Choroid plexus epithelial cell (primary cell): ENCODE measurements at places on chromosomes 12 and 14.

GRCh38 chr14:77204459-77204771, 22.8 kb downstream of the TMEM63C start:
- DNase-seq, result no peak

DNA sequence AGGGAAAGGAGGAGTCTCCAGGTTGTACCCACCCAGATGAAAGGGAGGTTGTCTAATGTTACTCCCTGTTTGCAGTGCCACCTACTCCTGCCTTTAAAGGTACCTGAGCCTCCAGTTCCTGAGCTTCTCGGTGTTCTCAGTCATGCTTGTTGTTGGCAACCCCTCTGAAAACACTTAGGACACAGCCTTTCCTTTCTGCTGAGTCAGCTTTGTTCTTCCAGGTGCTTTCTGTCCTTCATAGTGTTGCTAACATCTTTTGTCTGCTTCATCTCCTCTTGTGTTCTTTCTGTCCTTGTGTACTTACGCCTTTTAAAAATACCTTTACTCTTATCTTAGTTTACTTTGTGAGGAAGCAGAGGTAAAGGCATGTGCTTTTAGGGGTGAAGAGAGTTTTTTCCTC, 97.0 kb upstream of the NEDD1 start:
- DNase-seq, result no peak

- DNase-seq, result peak; percentile 75
These were observed 28.1 kb downstream of the MSRB3 start for GRCh38 chr12:65306366-65307168.

GRCh38 chr14:29264865-29265264, 498.3 kb downstream of the FOXG1 start:
- DNase-seq, result no peak

DNA sequence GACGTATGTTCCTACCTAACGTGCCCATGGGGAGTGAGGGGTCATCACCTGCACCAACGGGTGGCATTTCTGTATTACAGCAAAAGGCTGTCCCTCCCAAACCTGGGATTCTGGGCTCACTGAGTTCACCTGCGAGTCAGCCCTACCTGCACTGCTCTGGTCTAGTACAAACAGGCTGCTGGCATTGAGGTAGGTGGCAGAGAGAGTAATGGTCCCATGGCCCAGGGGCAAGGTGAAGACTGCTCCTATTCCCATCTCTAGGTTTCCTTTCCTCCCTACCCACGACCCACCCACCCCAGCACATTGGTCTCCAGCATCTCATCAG, 421 bp downstream of the SUOX start:
- no peak for DNase-seq

DNA sequence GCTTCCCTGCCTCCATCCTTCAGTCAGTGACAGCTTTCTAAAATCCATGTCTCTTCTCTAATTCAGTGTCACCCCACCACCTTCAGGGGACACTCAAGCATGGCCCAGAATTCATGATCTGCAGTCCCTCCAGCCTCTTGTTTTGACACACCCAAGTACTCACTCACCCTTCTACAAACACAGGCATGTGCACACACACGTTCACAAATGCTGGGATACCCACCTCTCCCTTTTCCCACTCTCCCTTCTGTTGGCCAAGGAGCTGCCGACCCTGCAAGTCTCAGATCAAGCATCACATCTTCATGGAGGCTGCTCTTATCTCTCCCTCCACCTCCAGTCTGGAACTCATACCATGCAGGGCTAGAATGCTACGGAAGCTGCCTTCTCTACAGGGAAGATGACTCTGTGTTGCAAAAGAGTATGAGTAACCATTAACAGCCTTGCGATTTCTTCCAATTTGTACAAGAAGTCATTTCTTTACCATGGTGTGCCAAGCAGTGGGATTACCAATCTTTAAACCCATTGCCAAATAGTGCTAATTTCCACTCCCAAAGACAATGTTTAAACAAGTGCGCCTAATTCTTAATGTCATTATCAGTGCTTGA, 196.1 kb downstream of the BCL11B start:
- DNase-seq, result no peak
